ENCODE measurements at places on chromosomes 4 and X. TPM values are rescaled to one million over a fixed set of nuclear protein-coding genes. Genes with fewer than 3 reads are reported as not detected.

Gene TKTL2
- polyA plus RNA-seq = 0.09 TPM

Gene HDX
- polyA plus RNA-seq = 7.0 TPM

GRCh38 chr4:181982437-181982836 lies 260.8 kb upstream of the TENM3 start:
- no peak for DNase-seq

- DNase-seq = no peak
Measured at GRCh38 chr4:176189891-176190795, 5.2 kb downstream of the SPATA4 start.

DNA sequence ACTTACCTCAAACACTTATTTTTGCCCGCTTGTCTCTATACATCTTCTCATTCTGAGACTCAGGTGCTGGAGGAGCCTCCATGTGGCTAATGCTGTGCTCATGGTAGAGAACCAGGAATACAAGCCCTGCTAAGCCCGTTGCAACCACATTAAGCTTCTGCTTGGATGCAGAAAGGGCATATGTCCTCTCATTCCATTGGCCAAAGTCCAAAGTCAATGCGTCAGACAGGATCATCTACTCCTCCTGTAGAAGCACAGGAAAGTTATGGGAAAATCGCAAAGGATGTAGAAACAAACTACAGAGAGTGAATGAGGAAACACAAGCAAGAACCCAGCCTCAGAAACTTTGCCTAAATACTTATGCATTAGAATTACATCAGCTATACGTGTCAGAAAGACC lies 124.5 kb upstream of the AGA start:
- DNase-seq = no peak

Measured in renal pelvis (tissue), 12 donors.